ENCODE measurements at places on chromosomes 12 and 14. TPM values are rescaled to one million over a fixed set of nuclear protein-coding genes. Genes with fewer than 3 reads are reported as not detected.

DNA sequence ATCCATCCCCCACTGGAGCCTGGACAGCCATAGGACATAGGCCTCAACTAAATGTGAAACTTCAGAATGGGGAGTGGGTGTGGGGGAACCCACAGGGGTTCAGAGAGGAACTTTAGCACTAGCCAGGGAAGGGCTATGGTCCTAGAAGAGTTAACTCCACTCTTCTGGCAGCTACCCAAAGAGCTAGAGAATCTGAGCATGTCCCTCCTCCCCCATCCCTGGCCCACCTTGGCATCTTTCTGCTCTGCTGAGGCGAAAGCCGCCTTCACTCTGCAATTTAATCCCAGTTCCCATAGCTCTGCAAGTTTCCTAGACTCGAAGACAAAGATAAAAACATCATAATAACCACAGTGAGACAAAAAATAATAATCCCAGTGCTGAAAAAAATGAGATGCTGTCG is 214.7 kb upstream of the RTL1 start:
- no peak overlapping the region for H3K4me3 ChIP-seq
- no peaks in the 10 kb centered on the region for H3K36me3 ChIP-seq

DNA sequence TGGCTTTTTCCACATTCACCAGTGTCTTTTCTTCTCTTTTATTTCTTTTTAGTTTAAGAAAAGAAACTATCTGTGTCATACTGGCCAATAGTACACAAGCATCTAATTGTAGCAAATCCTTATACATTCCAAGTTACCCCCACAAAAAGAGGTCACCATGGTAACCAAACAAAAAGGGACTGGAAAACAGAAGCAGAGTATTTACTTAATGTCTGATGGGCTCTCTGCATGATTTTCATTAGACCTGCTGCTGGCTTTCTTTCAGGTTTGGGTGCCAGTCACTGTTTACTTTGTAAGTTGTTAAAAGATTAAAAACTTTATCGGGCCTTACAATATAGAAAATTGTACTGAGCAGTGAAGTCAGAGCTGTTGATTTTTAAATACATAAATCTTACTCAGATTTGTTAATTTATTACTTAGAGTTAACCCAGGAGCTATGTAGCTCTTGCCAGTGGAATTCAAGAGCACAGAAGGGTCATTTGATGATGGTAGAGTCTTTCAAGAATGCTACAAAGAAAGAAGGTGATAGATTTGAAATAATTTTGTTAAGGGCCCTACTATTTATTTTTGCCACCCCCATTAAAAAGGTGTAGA is 123.9 kb downstream of the BRMS1L start:
- peaks cover 7% of the 10 kb centered on the region for H3K4me1 ChIP-seq
- DNase-seq: no peak
- no peak overlapping the region for H3K4me3 ChIP-seq
- peaks cover 5% of the 10 kb centered on the region for H3K27me3 ChIP-seq

The PRR4 gene
- 1.3 TPM for total RNA-seq

The ZC2HC1C gene
- 1.4 TPM for total RNA-seq

The AICDA gene
- total RNA-seq: not detected

All from activated CD8-positive, alpha-beta T cell treated with anti-CD3 and anti-CD28 coated beads, Interleukin-2, amount 10 ng/mL, durations not matched to agents 7 days and 5 days (primary cell).